Stimulated activated CD8-positive, alpha-beta memory T cell treated with anti-CD3 and anti-CD28 coated beads, Interleukin-15, amount 100 ng/mL, for 1 hour (primary cell): ENCODE measurements at places on chromosomes 2 and 18.

DNA sequence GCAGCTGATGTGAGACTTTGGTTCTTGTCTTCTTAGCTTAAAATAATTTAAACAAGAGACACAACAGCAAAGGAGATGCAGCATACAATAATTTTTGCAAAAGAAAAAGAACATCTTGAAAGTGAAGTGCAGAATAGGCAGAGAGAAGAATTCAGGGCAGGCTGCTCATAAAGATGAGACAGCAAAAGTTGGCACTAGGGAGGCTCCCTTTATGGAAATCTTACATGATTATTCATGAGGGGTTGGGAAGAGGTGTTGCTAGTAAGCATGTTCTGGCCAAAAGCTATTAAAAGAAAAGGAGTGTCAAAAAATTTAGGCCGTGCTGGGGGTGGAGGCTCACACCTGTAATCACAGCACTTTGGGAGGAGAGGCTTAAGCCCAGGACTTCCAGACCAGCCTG lies 4.2 kb upstream of the ALPP start:
- DNase-seq: no peak

- no peak for DNase-seq
Measured at GRCh38 chr18:41096504-41096903, 858.5 kb upstream of the PIK3C3 start.

DNA sequence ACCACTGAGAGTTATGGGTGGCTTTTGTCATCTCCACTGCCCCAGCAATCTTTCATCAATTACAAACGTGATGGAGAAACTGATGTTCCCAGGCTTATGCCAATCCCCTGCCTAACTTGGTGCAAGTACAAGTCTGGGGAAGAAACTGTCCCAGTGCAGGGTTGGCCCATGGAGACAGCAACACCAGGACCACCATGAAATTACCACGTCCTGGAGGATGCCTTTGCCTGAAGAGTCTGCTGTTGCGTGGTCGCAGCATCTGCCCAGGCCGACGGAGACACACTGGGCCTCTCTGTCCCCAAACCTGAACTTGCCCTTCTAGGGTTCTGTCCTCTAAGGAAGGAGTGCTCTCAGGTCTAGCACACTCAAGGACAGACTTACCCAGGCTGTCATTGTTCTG lies 496.8 kb upstream of the RAB6C start:
- no peak for DNase-seq

- DNase-seq: no peak
Measured at GRCh38 chr2:62145478-62146100, 50.3 kb upstream of the B3GNT2 start.

GRCh38 chr2:133232556-133232955 lies 335.7 kb downstream of the NCKAP5 start:
- DNase-seq: no peak

GRCh38 chr2:170341684-170342623 lies 164.0 kb downstream of the MYO3B start:
- DNase-seq: no peak

DNA sequence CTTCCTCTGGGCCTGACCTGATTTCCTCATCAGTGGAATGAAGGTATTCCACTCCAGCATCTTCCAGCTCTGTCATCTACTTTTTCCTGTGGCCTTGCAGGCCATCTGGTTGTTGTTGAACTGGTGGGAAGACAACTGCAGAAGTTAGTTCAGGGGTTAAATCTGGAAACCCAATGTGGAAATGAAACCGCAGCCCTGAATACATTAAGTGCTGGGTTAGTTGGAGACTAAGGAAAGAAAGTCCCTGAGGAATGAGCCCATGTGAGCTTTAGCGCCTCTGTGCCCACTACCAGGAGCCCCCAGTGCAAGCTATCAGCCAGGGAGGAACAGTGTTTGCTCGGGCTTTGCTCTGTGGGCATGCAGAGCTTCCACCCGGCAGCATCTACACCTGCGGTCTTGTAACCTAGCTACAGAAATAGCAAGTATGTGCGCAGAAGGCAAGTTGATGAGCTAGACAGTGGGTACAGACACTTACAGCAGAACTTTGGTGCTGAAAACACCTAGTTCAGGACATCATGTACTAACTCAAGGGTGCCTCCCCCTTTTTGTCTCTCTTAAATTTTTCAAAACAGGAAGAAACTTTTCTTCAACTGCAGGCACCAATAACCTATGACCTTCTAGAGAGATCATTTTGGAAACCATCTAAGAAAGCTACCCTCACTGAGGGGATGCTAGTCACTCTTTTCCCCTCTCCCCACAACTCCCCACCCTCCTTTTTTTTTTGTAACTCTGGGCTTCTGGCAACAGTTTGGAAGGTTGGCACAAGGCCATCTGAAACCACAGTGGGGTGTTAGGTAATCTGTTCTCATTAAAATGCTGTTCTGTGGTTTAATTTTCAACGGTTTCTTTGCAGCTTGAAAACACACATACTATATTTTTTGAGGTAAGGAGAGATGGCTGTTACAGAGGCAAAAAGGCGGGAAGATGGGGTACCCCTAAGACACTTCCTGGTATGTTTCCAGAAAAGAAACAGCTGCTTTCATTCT lies 18.3 kb upstream of the CXCR4 start:
- DNase-seq: peak; percentile 58

DNA sequence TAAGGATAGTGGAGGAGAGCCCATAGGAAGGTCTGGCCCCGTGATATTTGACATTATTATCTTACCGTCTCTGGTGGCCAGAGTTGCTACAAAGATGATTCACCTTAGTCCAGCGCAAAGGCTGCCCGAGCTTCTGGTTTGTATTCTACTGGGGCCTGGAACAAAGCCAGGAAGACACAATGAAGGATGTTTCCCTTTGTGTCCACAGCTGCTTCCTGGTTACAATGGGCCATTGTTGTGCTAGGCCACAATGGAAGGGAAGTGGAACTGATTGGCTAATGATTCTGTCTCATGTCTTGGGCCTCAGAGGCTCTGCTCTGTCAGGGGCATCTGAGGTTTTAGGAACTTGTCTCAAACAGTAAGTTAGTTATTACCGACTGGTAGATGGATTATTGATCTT lies 132.2 kb downstream of the TDRD15 start:
- DNase-seq: no peak
